Stimulated activated CD4-positive, alpha-beta T cell treated with anti-CD3 and anti-CD28 coated beads, TNF-alpha, amount 100 ng/mL, for 1 hour (primary cell): ENCODE measurements at places on chromosomes 1 and 21.

- no peak for DNase-seq
These were observed 28.5 kb upstream of the C1orf198 start for GRCh38 chr1:230896779-230897178.

DNA sequence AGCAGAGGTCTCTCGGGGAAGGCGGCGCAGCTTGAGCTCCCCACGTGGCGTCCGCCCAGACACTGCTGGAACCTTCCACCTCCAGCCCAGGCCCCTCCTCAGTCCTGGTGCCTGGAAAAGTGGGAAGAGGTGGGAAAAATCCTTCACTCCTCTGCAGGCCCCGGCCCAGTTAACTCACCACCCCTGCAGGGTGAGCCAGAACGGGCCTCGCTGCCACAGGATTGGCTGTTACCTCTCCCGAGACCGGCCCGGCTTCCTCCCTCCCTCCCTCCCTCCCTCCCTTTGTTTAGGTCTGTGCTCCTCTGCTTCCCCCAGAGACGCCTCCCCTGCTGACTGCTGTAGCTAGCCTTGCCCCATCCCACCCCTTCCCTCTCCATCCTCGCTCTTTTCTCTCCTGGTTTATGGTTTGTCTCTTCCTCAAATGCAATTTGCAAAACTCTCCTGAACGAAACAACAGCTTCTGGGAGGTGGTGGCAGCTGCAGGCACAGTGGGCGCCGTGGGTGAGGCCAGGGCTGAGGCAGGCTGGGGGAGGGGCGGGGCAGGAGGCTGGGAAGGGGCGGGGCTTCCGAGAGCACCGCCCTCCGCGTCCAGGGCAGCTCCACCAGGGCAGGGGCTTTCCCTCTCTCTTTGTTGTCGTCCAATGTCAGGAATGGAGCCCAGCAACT, 6.5 kb downstream of the CAPN9 start:
- DNase-seq = no peak

DNA sequence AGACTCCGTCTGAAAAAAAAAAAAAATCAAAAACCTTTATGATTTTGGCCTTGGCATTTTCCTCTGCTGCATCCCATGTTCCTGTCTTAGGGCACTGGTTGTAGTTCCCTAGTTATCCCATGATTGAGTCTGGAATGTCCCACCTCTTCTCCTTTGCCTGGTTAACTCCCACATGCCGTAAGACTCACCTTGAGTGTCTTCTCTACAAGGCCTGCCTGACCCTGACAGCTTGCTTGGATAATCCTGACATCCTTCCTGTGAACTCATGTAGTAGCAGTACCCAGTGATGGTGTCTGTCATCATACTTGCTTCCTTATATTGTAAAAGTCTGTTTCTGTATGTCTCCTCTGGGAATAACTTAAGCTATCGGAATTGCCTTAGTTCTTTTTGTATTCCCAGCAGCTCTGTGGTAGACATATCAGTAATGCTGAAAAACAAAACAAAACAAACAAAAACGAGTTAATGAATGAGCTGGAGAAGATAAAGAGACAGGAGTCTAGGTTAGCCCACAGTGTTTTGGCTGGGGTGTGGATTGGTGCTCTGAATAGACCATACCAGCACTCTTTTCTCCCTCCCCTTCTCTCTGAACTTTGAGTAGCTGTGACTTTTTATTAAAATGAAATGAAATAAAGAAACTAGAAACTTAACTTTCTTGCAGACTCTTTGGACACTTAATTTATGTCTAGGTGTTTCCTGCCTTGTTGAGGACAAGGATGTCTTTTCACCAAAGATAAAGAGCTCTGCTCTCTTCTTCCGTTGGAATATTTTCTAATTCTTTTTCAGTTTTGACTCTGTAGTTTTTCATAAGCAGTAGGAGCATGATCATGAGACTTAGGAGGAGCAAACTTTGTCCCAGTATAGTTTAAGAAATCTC, 15.1 kb downstream of the NEK7 start:
- no peak for DNase-seq

DNA sequence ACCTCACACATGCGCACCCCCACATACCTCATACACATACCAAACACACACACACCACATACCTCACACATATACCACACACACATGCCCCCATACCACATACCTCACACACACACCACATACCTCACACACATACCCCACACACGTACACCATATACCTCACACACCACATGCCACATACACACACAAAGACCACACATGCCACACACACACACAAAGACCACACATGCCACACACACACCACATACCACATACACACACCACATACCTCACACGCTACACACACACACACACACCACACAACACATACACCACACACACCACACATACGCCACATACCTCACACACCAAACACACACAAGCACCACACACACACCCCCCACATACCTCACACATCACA, 30.0 kb downstream of the HIVEP3 start:
- no peak for DNase-seq

- DNase-seq = no peak
These were observed 274.5 kb downstream of the CTH start for GRCh38 chr1:70685300-70686286.

- DNase-seq = no peak
These were observed 136.9 kb downstream of the BARHL2 start for GRCh38 chr1:90580176-90580575.

DNA sequence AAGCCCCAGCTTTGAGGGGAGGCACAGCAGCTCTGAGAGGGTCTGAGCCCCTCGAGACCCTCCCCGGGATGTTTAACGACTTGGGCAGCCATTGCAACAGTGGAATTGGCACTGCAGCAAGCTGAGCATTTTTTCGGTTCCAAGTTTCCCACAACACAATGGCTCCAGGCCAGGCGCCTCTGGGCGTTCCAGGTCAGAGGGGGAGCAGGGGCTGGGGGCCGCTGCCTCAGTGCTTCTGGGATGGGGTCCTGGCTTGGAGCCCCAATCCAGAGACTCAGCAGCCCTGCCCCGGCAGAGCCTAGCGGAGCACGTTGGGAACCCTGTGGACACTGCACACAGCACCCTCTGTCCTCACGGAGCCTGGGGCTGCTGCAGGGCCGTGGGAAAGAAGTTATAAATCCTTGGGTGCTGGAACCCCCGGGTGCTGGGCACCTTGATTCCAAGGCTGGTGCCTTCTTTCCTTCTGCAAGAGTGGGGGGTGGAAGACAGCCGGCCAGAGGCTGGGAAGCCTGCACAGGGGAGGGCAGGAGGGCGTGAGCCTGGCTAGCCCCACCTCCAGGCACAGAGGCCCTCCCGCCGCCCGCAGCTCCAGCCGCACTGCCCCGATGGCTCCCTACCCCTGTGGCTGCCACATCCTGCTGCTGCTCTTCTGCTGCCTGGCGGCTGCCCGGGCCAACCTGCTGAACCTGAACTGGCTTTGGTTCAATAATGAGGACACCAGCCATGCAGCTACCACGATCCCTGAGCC, 50.1 kb downstream of the COL18A1 start:
- no peak for DNase-seq

GRCh38 chr1:39954870-39955546, at the start of gene MFSD2A:
Gene MFSD2A, plus strand, starts transcription at chr1:39955145. Its CDS starts 148 bp downstream, at chr1:39955293.
- peak; percentile 90 for DNase-seq

- no peak for DNase-seq
These were observed 60.5 kb downstream of the SLC66A1 start for GRCh38 chr1:19372602-19373001.

DNA sequence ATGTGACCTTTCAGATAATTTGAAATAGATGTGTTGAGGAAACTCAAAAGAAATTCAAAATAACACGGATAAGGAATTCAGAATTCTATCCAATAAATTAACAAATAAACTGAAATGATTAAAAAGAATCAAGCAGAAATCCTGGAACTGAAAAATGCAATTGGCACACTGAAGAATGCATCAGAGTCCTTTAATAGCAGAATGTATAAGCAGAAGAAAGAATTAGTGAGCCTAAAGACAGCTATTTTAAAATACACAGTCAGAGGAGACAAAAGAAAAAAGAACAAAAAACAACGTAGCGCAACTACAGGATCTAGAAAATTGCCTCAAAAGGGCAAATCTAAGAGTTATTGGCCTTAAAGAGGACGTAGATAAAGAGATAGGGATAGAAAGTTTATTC, 99.6 kb upstream of the SAMSN1 start:
- DNase-seq = no peak

DNA sequence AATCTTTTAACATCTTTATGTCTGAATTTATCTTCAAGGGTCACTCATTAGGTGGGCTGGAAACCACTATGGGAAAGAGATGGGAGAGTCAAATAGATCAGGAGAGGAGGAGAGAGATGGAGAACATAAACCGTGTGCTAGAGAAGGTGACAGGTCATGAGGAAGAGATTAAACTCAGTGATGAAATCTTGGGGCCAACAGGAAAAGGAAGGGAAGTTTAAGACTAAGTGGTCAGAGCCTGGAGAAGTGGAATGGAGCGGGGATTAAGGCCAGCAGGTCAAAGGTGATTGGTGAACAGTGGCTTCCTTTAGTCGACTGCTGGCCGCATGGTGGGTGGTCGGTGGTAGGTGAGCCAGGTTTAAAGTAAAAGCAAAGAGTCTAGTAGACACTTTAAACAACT, 169.3 kb upstream of the IVNS1ABP start:
- DNase-seq = no peak

DNA sequence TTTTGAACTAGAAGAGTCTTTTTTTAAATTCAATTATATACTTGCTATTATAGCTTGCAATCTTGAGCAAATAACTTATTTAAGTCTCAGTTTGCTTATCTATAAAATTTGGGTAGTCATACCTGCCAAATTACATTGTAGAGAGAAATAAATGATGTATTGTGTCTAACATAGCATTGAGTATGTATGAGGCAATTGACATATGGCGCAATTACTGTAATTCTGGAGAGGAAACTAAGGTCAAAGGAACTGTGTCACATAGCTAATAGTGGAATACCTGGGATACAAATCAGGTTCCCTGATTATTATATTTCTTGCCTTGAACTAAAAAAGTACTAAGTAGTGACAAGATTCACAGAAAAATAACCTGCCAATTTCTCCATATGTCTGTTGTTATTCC, 302.5 kb downstream of the PDE4B start:
- no peak for DNase-seq

GRCh38 chr1:47805018-47805417, 192.2 kb downstream of the TRABD2B start:
- DNase-seq = no peak

DNA sequence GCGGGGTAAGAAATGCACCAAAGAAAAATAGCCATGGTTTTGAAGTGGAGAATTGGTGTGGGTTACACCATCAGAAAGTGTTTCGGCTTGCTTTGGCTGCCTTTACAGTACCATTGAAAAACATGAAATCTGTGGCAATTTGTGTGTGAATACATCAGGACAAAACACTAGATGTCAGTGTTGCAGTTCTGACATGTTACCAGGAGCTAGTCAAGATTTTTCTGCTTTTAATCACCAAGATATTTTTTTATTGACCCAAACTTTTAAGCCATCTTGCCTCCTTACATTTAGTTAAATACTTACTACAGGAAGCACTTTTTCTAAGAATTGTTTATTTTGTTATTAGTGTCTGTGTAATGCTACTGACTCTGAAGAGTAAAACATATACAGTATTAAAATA, 14.3 kb downstream of the RRP15 start:
- no peak for DNase-seq

- DNase-seq = no peak
These were observed 20.0 kb downstream of the CACNA1E start for GRCh38 chr1:181503171-181503810.

DNA sequence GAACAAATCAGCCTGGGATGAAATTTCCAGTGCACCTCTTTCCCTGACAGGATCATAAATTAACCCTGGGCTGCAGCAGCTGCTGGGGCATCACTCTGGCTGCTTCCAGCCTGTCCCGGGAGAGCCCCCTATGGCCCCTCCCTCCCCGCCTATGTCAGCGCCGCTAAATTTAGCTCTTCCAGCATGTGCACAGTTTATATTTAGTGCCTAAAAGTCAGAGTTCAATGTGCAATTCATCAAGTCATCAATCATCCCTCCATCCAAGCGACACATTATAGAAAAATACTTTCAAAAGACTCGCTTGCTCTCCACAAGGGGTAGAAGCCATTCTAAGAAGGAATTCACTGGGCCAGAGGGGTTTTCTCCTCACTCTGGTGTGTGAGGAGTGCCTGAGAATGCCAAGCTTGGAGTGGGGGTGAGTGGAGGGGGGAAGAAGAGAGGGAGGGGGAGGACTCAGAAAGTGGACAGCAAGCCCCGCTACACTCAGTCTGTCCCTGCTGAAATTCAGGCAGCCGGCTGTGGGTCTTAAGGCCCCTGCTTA, 37.4 kb downstream of the XCL1 start:
- DNase-seq = no peak

GRCh38 chr1:168421399-168422004, 122.3 kb downstream of the XCL2 start:
- no peak for DNase-seq

DNA sequence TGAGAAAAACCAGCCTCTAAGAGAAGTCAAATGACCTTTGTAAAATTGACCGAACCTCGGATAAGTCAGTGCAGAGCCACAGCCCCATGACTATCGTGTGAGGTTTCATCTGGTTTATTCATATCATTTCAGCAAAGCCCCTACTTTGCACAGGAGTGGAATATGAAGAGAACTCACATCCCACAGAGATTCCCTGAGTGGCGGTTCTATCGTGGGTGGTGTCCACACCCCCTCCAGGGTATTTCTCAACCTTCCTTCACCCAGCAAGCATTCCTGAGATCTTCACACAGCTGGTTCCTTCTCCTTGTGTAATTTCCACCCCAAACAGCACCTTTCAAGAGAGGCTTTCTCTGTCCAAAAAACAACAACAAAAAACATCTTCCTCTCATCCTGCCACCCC, 47.5 kb downstream of the EVA1C start:
- no peak for DNase-seq

- no peak for DNase-seq
These were observed 111.1 kb downstream of the ATP1B1 start for GRCh38 chr1:169217636-169218035.

- no peak for DNase-seq
These were observed at the start of gene NPHS2 for GRCh38 chr1:179575497-179576314. Gene NPHS2, minus strand, starts transcription at chr1:179575948. Its CDS starts 84 bp downstream, at chr1:179575864.

DNA sequence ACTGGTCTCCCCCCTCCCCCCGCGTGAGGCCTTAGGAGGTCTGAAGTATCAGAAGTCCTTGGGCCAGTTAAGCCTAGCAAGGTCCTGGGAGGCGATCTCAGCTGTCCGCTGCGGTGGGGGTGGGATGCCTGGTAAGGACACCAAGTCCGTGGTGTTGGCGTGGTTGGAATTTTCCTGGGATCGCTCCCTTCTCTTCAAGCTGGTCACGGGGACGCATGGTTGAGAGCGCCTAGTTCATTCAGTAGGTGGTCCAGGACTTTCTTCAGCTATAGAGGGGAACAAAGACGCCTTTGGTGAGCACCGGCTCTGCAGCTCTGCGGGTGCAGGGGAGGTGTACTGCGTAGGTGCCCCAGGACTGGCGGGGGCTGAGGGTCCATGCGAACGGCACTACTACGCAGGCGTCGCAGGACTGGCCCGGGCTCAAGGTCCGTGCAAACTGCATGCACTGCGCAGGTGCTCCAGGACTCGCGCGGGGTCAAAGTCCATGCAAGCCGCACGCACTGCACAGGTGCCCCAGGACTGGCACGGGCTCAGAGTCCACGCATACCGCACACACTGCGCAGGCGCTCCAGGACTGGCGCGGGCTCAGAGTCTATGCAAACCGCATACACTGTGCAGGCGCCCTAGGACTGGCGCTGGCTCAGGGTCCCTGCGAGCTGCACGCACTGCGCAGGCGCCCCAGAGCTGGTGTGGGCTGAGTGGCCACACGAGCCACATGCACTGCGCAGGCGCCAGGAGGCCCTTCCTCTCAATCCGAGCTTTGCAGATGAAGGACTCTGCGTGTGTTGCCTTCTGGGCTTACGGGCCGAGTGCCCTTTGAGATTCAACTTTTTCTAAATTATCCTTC, 36.6 kb upstream of the HMGN1 start:
- DNase-seq = no peak

GRCh38 chr21:18518054-18518481, 114.5 kb upstream of the TMPRSS15 start:
- DNase-seq = no peak
